ENCODE measurements at places on chromosomes 7 and 10.

DNA sequence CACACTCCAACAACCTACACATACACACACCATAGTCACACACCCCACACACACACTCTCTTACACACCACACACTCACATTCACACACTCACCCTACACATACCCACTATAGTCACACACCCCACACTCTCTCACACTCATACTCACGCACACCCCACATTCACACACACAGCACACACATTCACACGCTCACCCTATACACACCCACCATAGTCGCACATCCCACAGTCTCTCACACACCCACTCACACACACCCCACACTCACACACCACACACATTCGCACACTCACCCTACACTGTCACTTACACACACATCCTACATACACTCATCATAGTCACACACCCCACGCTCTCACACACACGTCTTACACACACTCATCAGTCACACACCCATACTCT is 85.6 kb downstream of the HECW1 start:
- no peak for DNase-seq

DNA sequence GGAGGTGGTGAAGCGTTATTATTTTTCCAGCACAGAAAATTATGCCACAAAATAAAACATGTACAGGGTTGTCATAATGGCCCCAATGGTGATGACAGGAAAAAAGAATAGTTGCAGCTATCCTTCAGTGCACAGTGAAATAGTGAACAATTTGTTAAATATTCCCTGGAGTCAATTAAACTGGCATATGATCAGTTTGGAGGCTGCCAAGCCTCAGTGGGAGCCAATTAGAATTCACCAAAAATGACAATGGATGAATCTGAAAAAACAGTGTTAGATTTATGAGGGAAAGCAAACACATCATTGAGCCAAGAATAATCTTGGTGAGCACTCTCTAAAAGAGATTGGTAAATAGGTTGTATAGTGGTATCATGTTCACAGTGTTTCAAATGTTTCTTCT is 146.3 kb downstream of the OTUD1 start:
- no peak for DNase-seq

DNA sequence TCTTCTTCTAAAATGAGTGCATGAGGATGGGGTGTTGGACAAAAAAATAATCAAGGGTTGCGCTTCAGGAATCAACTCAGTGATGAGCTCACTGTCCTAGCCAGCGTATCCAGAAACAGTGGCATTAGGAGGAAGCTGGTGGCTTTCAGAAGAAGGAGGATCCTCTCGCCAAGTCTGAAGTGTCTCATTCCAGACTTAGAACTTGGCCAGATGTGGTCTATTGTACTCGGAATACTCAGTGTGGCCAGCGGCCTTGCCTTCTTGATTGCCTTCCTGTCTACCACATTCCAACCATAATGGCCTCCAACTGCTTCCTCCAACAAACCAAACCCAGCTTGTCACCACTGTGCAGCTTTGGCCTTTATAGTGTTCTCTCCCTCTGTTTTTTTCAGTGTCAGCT is 732.4 kb downstream of the KCNMA1 start:
- DNase-seq: no peak

DNA sequence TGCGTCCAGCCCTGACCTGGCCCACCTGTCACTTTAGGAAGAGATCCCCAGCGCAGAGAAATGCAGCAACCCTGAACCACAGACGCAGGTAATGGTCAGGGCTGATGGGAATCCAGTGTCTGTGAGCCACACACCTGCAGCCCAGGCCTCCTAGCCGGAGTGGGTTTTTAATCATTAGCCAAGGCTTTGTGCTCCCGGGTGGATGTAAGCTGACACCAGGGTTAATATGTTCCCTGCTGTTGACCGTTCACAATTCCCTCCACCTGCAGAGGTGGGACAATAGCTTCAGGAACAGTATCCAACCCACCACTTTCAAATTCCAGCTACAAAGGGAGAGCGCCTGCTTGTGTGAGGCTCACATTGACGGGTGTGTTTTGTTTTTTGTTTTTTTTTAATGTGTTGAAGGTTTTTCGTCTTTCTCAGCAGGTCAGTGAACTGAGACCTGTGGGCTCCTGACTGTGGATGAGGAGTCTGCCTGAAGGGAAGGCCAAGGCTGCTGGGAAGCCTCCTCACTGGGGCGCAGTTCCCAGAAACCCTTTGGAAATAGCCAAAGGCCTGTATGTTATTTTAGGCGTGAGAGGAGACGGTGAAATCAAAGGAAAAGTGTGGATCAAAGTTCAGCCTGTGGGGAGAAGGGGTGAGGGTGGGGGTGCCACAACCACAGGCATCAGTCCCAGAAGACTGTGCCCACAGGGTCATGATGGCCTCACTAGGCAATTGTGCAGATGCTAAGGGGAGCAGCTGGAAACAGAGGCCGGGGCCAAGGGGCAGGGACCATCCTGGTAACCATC is 111.1 kb downstream of the TNS3 start:
- no peak for DNase-seq

DNA sequence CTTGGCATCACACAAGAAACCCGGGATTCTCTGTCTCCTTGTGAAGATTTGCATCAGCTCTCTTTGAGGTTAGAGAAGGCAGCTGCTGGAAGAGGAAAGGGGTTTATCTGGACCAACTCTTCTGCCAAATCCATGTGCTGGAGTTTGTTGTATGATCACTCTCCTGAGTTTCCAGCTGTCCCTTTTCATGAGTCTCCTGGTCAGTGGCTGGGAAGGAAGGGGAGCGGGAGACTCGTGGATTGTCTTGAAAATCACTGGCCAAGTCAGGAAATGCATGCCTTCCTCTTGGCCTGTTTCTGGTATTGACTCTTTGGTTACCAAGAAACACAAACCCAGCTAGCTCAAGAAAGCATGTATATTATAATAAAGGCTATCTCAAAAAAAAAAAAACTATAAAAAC is 38.8 kb downstream of the TACR2 start:
- DNase-seq: no peak

DNA sequence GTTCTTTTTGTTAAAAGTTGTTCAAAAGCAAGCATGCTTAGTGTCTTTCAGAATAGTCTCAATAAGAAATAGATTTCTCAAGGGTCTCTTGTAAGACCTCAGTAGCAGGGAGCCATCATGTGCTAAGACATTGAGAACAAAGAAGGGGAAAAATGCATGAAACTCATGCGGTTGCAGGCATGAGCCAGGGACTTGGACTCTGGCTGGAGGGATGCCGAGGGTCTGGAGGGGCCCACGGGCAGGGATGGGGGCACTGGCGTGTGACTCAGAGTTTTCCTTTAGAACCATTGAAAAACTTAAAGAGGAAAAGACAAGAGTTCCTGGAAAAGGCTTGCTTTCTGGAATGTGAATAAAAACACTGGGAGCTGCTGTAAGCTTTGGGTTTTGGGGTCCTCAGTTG is 253.3 kb downstream of the CCDC3 start:
- DNase-seq: no peak

DNA sequence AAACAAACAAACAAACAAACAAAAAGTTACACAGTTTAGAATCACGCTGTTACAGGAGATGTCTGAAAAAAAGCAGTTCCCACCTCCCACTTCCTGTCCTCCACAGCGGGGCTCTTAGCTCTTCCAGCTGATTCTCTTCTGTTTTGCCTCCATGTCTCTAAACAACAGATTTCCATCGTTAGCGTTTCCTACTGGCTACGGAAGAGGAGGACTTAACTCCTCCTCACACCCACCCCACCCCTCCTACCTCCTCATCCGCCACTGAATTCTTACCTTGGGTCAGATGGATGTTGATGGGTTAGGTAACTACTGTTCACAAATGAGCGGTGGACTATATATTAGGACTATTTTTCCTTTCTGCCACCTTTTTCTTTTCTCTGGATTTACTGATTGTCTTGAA is 36.8 kb upstream of the NUB1 start:
- no peak for DNase-seq
